ENCODE measurements at places on chromosomes 6 and 20.

- no peak for DNase-seq
These were observed 328.8 kb upstream of the MANEA start for GRCh38 chr6:95248499-95248898.

DNA sequence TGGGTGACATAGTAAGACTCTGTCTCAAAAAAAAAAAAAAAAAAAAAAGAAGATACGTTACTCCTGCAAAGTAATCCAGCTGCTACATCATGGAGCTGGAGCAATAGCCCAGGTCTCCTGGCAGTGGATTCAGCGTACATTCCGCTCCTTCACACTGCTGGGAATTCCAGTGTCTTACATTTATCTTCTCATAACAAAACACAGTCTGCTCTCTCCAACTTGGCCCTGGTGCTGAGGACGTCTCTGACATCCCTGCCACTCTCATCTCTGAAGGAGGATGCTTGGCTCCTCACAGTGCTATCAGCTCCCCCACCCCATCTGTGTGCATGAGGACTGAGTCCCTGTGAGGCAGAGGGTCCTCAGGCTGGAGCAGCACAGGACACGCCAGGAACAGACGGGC is 529.8 kb downstream of the CD83 start:
- no peak for DNase-seq

DNA sequence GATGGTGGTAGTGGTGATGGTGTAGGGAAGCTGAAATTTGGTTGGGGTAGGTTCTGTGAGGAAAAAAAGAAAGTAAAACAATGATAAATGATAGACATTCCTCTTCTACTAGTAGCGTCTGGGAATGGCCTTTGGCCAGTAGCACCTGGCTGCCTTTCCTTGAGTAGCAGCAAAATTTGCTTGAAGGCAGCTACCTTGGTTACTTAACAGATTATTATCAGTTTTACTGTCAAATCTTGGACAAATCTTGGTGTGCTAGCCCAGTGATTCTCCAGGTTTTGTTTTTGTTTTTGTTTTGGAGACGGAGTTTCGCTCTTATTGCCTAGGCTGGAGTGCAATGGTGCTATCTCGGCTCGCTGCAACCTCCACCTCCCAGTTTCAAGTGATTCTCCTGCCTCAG is 26.4 kb downstream of the LIN28B start:
- DNase-seq = no peak

DNA sequence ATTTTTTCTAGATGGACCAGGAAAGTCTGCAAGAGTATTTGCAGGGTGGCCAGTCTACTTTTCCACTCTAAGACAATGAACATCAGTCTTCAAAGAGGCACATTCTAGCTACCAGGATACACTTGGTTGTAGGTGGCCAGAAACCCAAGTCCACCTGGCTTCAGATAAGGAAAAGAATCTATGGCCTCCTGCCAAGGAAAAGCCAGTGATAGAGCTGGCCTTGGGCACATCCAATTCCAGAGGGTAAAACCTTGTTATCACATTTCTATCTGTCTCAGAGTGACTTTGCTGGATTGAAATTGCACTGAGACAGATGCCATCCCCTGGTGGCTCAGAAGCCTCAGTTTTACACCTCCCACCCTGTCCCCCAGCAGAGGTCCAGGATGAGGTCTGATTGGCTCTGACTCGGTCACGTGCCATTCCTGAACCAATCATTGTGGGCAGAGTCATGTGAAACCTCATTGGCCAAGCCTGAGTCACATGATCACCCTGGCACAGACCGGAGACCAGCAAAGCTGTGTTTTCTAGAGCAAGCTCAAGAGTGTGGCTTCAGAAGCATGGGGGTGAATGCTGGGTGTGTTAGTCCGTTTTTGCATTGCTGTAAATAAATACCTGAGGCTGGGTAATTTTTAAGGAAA is 497.4 kb upstream of the SULF2 start:
- no peak for DNase-seq

- no peak for DNase-seq
These were observed 262.4 kb downstream of the PLCB1 start for GRCh38 chr20:8394308-8394945.

GRCh38 chr6:109121411-109121810 is 26.1 kb downstream of the CEP57L1 start:
- DNase-seq = no peak

DNA sequence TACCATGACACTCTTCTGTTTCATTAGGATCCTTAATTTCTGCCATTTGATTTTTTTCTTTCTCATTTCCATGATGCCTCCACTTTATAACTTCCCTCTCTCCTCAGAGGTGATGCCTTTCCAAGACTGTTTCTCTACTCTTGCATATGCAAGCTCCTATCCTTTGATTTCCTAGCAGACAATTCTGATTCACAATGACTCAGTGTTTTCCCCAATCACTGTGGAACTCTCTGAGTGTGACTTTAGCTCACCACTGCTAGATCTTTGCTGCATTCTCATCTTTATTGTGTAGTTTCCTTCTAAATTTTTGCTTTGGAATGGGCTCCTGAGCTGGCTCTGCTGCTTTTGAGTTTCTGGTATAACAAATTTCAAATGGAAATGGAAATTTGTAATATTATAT is 184.9 kb downstream of the TINAG start:
- DNase-seq = no peak

GRCh38 chr6:48701572-48701971 is 590.6 kb upstream of the PTCHD4 start:
- no peak for DNase-seq

DNA sequence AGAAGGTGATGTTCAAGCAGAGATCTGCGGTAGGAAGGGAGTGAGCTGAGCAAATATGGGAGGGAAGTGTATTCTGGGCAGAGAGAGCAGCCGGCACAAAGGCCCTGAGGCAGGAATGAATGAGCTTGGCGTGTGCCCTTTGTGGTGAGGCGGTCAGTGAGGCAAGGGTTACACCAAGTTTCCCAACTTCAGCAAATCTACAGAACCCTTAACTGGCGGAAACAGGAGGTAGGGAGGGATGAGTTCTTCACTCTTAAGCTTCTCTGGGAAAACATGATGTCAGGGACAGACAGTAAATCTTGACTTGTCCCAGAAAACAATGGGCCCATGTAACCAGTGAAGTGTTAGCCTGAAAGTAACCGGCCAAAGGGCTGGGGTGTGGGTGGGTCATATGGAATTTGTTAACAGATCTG is 97.1 kb upstream of the PTPN1 start:
- DNase-seq = no peak

GRCh38 chr6:25958700-25959162 is 3.9 kb upstream of the TRIM38 start:
- no peak for DNase-seq

DNA sequence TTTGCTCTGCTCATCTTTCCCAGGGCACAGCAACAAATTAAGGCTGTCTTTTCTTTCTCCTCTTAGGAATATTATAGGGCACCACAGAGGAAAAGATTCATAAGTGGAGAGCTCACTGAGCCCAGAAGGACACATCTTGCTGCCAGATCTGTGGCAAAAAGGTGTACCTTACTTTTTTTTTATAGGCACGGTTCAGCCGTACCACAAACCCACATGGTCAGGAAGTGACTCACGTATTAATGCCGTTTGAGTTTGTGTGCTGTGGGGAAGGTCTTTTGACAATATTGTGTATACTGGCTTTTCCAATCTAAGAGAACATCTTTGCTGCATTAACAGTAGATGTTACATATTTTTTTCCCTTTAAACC is 28.4 kb downstream of the PAQR8 start:
- no peak for DNase-seq

DNA sequence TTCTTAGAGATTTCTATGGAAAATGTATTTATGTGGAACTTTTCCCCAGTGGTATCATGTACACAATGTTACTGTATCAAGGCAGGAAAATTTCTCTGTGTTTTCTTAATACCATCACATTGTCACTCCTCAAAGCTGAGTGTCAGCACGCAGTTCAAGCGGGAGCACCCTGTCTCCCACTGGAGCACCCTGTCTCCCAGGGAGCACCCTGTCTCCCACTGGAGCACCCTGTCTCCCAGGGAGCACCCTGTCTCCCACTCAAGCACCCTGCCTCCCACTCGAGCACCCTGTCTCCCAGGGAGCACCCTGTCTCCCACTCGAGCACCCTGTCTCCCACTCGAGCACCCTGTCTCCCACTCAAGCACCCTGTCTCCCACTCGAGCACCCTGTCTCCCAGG is 51.3 kb downstream of the PSMG4 start:
- DNase-seq = no peak

DNA sequence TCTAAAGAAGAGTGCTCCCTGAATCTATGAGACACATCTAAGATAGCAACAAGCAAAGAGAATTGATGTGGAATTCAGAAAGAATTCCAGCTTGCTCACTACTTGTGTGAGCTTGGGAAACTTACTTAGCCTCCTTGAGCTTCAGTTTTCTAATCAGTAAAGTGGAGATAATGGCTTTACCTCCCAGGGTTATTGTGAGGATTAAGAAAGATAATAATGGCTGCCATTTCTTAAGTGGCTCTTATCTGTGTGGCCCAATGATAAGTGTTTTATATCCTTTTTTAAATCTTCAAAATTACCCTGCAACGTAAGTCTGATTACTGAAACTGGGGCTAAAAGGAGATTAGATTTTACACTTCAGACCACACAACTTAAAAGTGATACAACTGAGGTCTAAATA is 418.5 kb downstream of the LMBRD1 start:
- no peak for DNase-seq

DNA sequence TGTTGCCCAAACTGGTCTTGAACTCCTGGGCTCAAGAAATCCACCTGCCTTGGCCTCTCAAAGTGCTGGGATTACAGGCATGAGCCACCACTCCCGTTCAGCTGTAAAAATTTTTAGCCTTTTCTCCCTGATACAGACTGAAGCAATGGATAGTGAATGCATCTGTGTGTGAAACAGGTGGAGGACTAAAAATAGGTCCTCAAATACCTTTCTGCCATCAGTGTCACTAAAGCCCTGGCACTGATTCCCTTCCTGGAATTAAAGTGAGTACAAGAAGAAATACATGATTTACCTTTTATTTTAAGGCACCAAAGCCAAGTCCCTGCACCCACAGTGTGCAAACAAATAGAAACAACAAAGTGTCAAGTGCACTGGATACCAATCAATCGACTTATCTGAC is 25.1 kb downstream of the TULP4 start:
- DNase-seq = no peak

GRCh38 chr6:79435746-79436145 is 101.5 kb downstream of the LCA5 start:
- no peak for DNase-seq

- DNase-seq = no peak
These were observed 34.7 kb downstream of the FAM184A start for GRCh38 chr6:119043783-119044182.

DNA sequence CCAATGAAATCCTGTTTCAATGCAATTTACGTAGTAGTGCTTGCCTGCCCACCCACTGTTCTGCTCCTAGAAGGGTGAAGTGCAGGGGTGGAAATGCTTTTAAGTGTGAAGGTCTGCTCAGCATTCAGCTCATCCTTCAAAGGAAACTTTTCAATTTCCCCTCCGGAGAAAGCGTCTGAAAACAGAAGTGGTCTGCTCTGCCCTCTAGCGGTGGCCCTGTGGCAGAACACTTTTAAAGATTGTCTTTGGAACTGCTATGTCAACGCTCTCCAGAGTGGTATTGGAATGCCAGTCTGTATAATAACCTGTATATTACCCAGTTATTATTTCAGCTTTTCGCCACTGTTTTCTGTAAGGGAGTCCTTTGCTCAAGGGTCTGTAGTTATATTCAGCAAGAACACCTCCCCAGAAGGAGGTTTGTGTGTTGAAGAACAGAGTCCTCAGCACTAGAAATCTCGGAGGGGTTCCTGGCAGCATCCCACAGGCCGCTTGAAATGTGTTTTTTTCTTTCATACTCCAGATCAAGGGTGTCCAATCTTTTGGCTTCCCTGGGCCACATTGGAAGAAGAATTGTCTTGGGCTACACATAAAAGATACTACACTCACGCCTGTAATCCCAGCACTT is 63.1 kb upstream of the KLHL31 start:
- DNase-seq = peak; percentile 16

- DNase-seq = no peak
These were observed 49.1 kb downstream of the MAP3K7 start for GRCh38 chr6:90537723-90538258.

GRCh38 chr6:116528780-116529179 is 16.7 kb downstream of the TRAPPC3L start:
- no peak for DNase-seq

DNA sequence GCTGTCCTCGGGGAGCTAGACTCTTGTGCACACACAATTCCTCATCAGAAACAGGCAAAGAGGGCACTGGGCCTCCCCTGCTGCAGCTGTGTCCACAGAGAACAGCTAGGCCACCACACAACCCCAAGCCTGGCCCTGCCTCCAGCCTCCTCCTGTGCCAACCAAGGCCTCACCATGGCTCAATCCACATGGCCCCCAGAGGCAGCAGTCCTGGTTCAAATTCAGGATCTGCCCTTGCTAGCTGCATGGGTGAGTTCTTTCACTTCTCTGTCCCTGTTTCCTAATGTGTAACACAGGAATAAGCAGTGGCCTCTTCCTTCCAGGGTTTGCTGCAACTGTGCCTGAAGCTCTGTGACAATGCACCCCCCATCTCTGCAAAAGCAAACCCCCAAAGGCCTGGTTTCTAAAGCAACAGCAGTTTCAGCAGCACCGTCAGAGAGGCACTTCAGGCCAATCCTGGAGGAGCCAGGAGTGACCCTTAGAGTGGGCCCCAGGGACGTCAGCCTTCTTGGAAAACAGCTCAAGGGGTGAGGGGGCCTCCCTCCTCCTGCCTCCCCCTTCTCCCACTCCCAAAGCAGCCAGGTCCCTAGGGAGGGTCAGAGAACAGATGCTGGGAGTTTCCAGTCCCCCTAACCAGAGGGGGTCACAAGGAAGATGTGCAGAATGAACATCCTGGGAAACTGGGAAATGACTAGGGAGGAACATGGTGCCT is 2.2 kb downstream of the ADISSP start:
- no peak for DNase-seq

GRCh38 chr20:1186367-1186991 is 1.7 kb upstream of the TMEM74B start:
- no peak for DNase-seq

DNA sequence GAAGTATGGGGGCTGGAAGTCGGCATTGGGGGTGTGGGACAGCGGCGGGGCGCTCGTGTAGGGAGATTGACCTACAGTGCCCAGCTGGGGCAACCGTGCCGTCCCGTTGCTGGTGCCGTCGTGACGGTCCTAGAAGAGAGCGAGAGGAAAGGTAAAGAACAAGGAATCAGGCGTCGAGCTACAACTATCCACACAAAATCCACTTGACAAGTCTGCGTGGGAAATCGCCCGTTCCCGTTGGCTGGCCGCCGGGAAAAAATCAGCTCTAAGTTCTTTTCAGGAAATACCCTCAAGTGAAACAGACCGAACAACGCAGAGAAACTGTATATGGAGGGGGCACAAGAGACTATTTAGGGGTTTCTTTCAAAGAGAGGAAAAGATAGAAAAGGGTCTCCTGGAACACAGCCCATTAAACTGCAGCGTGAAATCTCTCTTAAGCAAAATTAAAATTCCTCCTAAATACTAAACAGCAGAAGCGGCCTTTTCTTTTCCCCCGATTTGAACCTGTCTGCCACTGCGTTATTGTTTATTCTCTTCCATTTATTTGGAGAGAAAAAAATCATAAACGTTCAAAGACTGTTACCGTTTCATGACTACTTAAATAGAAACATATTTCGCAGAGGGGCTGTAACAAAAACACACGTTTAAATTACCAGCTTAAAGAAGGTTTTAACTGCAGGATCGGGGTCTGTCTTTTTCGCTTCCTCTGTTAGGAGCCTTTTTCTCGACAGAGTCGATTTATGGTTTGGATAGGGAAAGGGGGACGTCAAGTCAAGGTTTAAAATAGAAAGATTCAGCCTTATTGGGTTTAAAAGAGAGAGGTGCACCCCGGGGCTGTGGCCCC is 4.4 kb downstream of the TFAP2A start:
- no peak for DNase-seq

- no peak for DNase-seq
These were observed 516 bp downstream of the LRRC1 start for GRCh38 chr6:53795340-53795701.

- DNase-seq = no peak
These were observed 326.7 kb upstream of the NOX3 start for GRCh38 chr6:155782320-155782731.

All from stimulated activated CD4-positive, alpha-beta T cell treated with anti-CD3 and anti-CD28 coated beads, Interleukin-1b, Interleukin-23, amount 100 ng/mL, for 24 hours (primary cell).